ENCODE measurements at places on chromosomes 1 and 21. TPM values are rescaled to one million over a fixed set of nuclear protein-coding genes. Genes with fewer than 3 reads are reported as not detected.

Gene INTS7
- 15.9 TPM for total RNA-seq

- H3K36me3 ChIP-seq, result no peaks in the 10 kb centered on the region
- H3K4me1 ChIP-seq, result peaks cover 13% of the 10 kb centered on the region
- H3K27me3 ChIP-seq, result no peaks in the 10 kb centered on the region
- DNase-seq, result no peak
- peak overlapping the region; percentile 90 for H3K4me3 ChIP-seq
- peak overlapping the region; percentile 93 for H3K27ac ChIP-seq
Measured at GRCh38 chr1:205210756-205211168, 740 bp downstream of the DSTYK start.

Gene DMRTA2
- not detected for total RNA-seq

GRCh38 chr1:44251989-44252671, 38.9 kb downstream of the DMAP1 start:
- H3K4me1 ChIP-seq, result no peaks in the 10 kb centered on the region
- H3K27me3 ChIP-seq, result no peaks in the 10 kb centered on the region
- no peak overlapping the region for H3K4me3 ChIP-seq
- no peaks in the 10 kb centered on the region for H3K36me3 ChIP-seq

- no peaks in the 10 kb centered on the region for H3K27me3 ChIP-seq
- no peaks in the 10 kb centered on the region for H3K36me3 ChIP-seq
- DNase-seq, result no peak
- H3K4me1 ChIP-seq, result no peaks in the 10 kb centered on the region
- no peak overlapping the region for H3K4me3 ChIP-seq
- H3K27ac ChIP-seq, result no peak overlapping the region
Measured at GRCh38 chr1:232880354-232880753, 70.1 kb upstream of the NTPCR start.

Measured in upper lobe of right lung (tissue), 1 donor.